ENCODE measurements at places on chromosomes 6 and 20.

- DNase-seq: no peak
Measured at GRCh38 chr20:36950414-36951197, 902 bp downstream of the SAMHD1 start.

- DNase-seq: no peak
Measured at GRCh38 chr6:78618970-78619369, 248.4 kb upstream of the IRAK1BP1 start.

DNA sequence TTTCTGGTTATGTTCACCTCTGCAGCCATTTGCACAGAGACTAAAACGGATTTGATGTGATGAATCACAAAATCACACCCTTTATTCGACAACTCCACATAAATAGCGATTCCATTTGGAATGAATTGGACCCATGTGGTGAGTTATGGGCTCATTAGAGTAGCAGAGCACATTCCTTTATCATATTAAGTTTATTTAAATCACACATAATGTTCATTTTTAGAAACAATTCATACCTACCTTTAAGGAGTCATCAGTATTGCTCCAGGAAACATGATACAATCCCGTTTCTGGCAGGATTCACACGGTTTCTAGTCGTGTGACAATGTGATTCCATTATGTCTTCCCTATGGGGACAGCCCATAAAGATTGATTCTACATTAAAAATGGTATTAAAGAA lies 303.5 kb downstream of the CDH4 start:
- DNase-seq: no peak

GRCh38 chr6:16045238-16045637 lies 83.6 kb upstream of the MYLIP start:
- DNase-seq: no peak

GRCh38 chr6:149567945-149568585 lies 1.9 kb downstream of the GINM1 start:
- no peak for DNase-seq

- no peak for DNase-seq
Measured at GRCh38 chr20:23881371-23881770, 1.8 kb upstream of the CST5 start.

Measured in naive B cell (primary cell).